ENCODE measurements at places on chromosomes 11 and 22.

GRCh38 chr22:19580291-19580890 lies 56.2 kb upstream of the CLDN5 start:
- DNase-seq = no peak

DNA sequence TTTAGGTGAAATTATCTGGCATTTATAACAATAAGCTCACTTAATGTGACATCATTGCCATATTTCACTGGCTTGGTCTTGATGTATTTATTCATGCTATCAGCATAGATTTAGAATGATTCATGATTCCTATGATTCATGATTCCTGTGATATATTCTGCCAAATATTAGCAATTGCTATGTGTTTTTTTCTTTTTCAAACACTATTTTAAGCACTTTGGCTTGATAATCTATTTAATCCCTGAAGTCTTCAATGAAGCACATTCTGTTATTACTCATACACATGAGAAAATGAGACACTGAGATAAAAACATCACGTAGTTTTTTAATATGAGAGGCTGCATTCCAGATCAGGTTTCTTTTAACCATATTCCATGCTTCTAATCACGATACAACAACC lies 78.5 kb downstream of the LUZP2 start:
- DNase-seq = no peak

DNA sequence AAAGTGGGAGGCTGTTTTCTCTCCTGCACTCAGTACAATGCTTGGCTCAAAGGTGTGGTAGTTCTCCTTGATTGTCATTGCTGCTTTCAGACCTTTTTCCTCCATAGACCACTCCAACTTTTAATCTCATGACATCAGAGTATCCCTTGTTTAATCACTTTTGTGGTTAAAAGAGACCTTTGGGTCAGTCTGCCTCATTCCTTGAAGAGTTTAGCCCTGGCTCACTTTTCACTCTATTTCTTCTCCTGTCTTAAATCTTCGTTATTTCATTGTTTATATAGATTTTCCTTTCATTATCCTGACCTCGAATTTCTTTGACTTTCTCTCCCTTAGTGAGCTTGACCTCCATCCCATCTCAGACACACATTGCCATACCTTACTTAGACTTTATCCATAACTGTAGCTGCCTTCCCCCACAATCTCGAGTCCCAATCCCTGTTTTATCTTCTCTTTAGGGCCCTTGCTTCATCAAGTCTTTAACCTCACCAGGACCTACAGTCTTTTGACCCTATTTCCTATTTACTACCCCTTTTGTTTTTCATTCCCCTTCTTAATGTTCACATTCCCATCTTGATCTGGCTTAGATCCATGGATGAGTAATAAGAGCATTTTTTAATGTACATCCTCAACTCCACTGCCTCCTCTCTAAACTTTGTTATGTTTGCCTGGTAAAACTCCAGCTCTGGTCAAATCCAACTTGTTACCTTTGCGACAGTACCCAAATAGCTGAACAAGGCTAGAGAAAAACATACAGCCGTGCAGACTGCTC lies 9.5 kb downstream of the ATXN10 start:
- no peak for DNase-seq

- DNase-seq = no peak
Measured at GRCh38 chr11:37182031-37182430, 584.0 kb upstream of the RAG2 start.

GRCh38 chr11:66568124-66568916 lies at the start of gene CTSF:
Gene CTSF (minus strand): TSS chr11:66568606. CDS start chr11:66568486, 120 bp downstream.
- peak; percentile 87 for DNase-seq

GRCh38 chr11:120811199-120811598 lies 212.7 kb upstream of the TBCEL start:
- no peak for DNase-seq

- DNase-seq = no peak
Measured at GRCh38 chr11:73271936-73272679, at the start of gene P2RY6. Gene P2RY6 (plus strand): TSS chr11:73272338. CDS start chr11:73296519, 24,181 bp downstream.

Measured in prostate gland (tissue), 2 donors.